ENCODE measurements at places on chromosomes 3 and 15. TPM values are rescaled to one million over a fixed set of nuclear protein-coding genes. Genes with fewer than 3 reads are reported as not detected.

The KLHL25 gene
- total RNA-seq, result 5.2 TPM

The IGSF10 gene
- 18.3 TPM for total RNA-seq

The CLDN11 gene
- total RNA-seq, result 1.6 TPM

The DZIP1L gene
- total RNA-seq, result 13.6 TPM

The GOLGA6D gene
- total RNA-seq, result under 0.01 TPM

The WDR49 gene
- total RNA-seq, result 5.7 TPM

The ZFAND6 gene
- 164 TPM for total RNA-seq

The PRKAR2A gene
- total RNA-seq, result 26.6 TPM

The GOLGA6L9 gene
- 4.2 TPM for total RNA-seq

The IQCF5 gene
- total RNA-seq, result not detected

The PIAS1 gene
- total RNA-seq, result 15.7 TPM

The TSPAN3 gene
- 236 TPM for total RNA-seq

The IL17RE gene
- not detected for total RNA-seq

Data from skeletal muscle tissue (tissue), 5 donors.